ENCODE measurements at places on chromosomes 5 and 9. TPM values are rescaled to one million over a fixed set of nuclear protein-coding genes. Genes with fewer than 3 reads are reported as not detected.

The FBXL7 gene
- 28.4 TPM for total RNA-seq

- no peak for DNase-seq
Measured at GRCh38 chr5:169548315-169548714, 35.3 kb upstream of the SPDL1 start.

DNA sequence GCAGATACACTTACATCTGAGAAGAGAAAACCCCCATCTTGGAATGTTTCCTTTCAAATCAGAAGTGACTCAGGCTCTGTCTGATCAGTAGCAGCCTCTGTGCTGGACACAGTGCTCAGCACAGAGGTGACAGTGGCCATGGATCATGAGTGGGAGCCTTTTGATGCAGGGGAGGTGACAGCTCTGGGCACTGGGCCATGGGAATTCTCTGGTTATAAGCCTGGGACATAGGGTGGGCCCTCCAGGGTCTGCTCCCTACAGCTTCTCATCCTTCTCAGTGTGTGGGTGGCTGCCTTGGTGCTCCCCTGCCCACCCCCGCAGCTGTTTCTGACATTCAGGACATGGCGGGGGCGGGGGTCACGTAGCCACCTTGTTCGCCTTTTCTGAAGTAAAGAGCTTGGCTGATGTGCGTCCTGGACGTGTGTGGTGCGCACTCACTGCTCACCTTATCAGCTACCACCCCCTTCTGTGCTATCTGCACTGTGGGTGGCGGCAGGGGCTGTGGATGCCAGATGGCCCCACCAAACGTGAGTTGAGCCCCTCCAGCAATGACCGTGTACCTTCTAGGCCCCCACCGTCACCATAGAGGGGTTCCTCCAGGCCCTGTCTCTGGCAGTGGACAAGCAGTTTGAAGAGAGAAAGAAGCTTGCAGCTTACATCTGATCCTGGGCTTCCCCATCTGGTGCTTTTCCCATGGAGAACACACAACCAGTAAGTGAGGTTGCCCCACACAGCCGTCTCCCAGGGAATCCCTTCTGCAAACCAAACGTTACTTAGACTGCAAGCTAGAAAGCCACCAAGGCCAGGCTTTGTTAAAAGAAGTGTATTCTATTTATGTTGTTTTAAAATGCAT lies 24.0 kb downstream of the TRIP13 start:
- DNase-seq = no peak

- DNase-seq = no peak
Measured at GRCh38 chr9:15711931-15712330, 159.1 kb downstream of the CCDC171 start.

- DNase-seq = no peak
Measured at GRCh38 chr5:130206686-130207085, 302.4 kb downstream of the CHSY3 start.

- no peak for DNase-seq
Measured at GRCh38 chr5:35454011-35454525, 163.6 kb upstream of the SPEF2 start.

The BICD2 gene
- total RNA-seq = 22.2 TPM

DNA sequence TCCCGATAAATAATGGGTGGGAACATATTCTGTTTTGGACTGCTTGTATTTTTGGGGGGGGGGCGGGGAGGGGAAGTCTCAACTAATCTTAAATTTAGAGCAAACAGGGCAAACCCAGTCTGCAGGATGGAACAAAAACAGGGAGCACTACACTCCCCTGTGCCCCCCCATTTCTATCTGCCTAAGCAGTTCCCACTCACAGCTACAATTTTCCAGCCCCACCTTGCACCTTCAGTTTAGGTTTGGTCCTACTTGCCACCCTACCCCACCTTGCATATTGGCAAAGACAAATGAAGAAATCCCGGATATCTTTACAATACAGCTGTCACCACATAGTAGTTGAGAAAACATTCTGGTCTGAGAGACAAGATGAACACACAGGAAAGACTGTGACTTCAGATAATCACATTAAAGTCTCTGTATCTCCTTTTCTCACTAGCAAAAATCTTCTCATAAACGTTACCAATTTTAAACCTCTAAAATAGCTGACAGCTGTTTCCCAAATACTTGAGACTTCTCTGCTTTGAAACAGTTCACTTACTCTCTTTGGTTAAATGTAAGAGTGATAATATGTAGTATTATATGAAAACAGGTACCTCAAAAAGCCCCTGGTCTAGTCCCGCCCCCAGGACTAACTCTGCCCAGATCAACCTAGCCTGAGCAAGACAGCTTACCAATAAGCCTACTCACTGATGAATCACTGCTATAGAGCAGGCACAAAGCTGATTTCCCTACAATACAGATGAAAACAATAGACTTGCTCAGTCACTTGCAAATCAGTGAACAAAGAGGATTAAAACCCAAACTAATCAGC lies 5.2 kb upstream of the RAPGEF6 start:
- DNase-seq = no peak

DNA sequence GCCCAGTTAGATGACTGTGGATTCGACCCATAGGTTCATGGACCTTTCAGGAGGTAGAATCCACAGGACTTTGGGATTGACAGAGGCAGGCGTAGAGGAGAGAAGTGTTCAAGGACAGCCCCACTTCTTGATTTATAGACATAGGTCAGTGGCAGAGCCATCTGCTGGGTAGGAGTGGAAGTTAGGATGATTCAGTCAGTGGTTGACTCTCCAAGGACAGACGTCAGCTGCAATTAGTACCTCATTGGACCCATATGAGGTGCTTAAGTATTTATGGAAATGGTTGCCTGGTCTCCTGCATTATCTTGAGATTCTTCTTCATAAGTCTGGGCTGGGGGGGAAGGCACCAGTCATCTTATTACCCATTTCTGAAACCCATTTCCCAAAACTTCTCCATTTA lies 70.9 kb downstream of the SH3RF2 start:
- peak; percentile 41 for DNase-seq

DNA sequence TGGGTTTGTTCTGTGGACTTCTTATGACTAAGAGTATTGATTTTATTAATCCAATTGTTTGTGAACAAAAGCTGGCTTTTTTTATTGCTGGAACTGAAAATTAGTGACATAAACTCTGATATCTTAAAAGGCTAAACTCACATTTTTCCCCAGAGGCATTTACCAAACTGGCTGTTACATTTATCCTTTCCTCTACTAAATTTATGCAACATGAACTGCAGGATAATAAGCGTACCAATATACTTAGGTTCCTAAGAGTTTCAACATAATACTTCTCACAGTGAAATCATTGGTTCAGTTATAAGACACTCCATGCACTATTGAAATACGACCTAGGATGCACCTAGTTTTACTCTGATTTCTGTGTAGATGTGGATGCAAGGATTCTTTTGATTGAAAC lies 560.8 kb upstream of the WWC1 start:
- no peak for DNase-seq

DNA sequence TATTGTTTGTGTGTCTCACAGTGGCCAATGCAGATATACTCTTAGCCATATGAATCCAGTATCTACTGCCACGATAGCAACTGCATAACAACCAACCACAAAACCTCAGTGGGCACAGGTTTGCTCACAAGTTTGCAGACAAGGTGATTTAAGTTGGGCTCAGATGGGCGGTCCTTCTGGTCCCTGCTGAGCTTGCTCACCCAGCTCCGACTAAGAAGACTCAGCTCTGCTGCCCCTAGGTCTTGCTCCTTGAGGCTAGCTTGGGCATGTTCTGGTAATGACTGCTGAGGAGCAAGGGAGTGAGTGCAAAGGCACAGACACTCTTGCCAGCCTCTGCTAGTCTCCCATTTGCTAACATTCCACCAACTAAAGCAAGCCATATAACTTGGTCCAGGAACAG lies 52.6 kb downstream of the MTX3 start:
- DNase-seq = no peak

- no peak for DNase-seq
Measured at GRCh38 chr5:28648108-28648507, 1609.7 kb upstream of the CDH9 start.

DNA sequence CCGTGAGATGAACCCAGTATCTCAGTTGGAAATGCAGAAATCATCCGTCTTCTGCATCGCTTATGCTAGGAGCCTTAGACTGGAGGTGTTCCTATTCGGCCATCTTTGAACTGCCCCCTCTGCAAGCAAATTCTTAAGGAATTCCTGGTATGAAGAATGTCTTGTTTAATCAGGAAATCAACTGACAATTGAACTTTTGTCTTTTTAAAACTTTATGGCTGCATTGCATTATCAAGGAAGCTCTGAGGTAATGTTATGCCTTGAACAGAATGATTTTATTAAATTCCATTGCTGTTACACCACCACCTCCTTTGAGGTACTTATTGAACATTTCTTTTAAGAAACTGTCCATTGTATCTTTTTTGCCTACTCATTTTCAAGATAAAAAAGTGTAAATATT lies 1915.7 kb upstream of the CDH9 start:
- no peak for DNase-seq

The IRX4 gene
- total RNA-seq = not detected

DNA sequence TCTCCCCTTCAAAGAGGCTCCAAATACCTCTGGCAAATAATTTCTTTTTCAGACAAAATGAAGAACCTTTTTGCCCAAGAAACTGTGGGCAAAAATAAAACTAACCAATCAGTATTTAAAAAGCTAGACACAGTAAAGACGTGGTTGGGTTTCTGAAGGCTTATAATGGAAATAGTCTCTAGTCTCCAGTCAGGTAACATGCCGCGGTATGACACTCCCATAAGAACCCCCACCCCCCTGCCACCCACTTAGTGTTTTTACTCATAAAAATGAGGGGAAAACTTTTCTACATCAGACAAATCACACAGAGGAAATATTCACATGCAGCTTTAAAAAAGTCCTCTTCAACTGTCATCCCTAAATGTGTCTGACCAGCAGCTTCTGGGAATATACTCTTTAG lies 105.3 kb downstream of the THBS4 start:
- DNase-seq = peak; percentile 22

GRCh38 chr5:91282210-91282609 lies 100.9 kb downstream of the ARRDC3 start:
- DNase-seq = no peak

DNA sequence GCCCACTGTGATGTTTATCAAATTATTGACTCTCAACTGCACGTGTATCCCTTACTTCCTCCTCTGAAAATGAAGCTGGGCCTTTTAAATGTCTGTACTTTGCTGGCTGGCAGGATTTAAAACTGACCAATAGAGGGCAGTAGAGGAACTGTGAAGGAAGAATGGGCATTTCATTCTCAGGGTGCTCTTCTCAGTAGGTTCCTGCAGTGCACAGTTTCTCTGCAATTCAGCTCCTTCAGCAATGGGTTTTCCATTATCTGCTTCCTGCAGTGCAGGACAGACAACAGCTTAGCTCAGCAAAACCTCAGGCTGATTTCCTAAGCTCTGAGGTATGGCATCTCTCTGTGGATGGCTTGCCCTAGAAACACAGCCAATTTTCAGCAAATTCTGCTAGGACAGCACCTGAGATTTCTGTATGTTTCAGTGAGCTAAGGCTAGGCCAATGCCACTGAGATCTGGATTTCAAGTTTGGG lies 298.4 kb upstream of the PRDM9 start:
- no peak for DNase-seq

The NTNG2 gene
- 21.6 TPM for total RNA-seq

GRCh38 chr5:137462816-137463520 lies 36.2 kb downstream of the SPOCK1 start:
- no peak for DNase-seq

DNA sequence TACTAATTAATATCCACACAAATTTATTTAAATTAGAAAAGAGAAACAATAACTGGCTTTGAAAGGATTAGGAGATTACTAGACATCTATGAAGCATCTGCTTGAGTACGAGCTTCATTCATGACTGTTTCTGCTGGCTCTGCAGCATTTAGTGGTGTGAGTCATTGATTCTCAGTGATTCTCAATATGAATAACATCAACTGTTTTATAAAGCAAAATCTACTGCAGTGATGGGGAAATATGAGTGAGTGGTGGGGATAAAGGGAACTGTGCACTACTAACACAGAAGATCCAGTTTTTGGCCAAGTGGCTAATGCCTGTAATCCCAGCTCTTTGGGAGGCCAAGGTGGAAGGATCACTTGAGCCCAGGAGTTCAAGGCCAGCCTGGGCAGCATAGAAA lies 8.4 kb downstream of the FNBP1 start:
- DNase-seq = no peak

DNA sequence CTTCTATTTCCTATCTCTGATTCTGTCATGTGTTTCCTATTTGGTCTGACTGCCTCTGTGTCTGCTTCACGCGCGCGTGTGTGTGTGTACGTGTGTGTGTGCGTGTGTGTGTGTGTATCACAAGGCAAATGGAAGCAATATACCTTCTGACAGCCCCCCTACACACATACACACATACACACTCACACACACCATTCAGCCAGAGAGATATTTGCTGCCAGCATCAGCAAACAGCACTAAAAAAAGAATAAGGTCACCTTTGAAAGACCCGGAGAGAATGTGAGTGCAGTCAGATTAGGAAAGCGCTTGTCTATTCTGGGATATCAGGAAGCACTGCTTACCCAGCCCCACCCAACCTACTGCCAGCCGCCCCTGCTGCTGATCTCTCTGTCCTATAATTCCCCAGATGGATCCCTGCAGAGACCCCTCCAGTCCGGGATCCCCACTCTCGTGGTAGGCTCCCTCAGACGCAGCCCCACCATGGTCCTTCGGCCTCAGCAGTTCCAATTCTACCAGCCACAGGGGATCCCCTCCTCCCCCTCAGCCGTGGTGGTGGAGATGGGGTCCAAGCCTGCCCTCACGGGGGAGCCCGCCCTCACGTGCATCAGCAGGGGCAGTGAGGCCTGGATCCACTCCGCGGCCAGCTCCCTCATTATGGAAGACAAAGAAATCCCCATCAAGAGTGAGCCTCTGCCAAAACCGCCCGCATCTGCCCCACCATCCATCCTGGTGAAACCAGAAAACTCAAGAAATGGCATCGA lies 45.7 kb downstream of the PLAC8L1 start:
- DNase-seq = no peak

The RNF20 gene
- 20.5 TPM for total RNA-seq

GRCh38 chr5:93756372-93756771 lies 15.0 kb upstream of the POU5F2 start:
- DNase-seq = no peak

The EQTN gene
- not detected for total RNA-seq

The EGR1 gene
- total RNA-seq = 4.3 TPM

- DNase-seq = no peak
Measured at GRCh38 chr5:1142886-1143669, 31.2 kb upstream of the SLC12A7 start.

DNA sequence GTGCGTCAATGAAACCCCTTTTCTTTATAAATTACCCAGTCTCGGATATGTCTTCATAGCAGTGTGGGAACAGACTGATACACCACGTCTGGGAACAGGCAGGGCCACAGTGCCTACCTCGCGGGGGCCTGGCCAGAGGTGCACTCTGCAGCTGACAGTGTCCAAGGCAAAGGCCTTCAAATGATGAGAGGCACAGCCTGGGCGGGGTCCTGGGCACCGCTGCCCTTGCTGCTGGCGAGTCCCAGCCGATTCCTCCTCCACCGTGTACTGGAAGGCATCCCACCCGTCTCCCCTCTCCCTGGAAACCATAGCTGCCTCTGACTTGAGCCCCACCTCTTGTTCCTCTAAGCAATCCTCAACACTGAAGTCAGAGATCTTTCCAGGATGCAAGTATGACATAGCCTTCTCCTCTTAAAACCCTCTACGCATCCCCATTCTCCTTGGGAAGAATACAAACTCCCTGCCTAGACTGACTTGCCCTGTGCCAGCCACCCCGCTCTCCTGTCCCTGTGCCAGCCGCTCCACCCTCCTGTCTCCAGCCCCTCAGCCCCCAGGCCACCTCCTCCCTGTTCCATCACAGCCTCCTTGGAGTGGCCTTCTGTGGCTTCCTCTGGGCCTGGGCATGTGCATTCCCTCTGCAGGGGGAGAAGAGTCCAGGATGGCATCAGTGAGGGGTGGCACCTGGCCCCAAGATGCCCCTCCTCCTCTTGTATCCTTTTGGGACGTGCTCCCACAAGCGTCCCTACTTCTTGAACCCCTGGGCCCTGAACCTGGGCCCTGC lies 8.1 kb upstream of the COL5A1 start:
- no peak for DNase-seq
